Activated effector memory CD4-positive, alpha-beta T cell treated with Interleukin-2 at 50 U/mL for 16 hours (primary cell): ENCODE measurements at places on chromosomes 2 and 18.

DNA sequence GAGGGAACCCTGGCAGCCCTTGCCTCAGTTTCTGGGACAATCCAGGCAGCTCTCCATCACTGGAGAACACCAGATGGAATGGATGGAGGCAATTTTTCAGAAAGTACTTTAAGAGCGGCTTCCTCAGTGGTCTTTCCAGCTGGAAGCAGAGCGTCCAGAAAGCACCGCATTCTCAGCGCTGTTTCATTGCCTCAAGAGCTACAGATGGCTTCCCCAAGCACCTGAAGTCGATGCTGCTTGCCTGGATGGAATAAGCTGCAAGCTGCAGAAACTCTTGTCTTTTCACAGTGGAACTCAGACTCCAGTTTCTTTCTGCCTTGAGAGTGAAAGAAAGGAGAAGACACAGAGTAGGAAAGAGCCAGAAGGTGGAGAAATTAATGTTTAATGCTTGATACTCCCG lies 766.9 kb downstream of the TDRD15 start:
- no peak for DNase-seq

GRCh38 chr2:222448748-222449181 lies 24.4 kb downstream of the SGPP2 start:
- DNase-seq = no peak

GRCh38 chr2:157735532-157735931 lies 106.9 kb upstream of the ACVR1C start:
- no peak for DNase-seq

DNA sequence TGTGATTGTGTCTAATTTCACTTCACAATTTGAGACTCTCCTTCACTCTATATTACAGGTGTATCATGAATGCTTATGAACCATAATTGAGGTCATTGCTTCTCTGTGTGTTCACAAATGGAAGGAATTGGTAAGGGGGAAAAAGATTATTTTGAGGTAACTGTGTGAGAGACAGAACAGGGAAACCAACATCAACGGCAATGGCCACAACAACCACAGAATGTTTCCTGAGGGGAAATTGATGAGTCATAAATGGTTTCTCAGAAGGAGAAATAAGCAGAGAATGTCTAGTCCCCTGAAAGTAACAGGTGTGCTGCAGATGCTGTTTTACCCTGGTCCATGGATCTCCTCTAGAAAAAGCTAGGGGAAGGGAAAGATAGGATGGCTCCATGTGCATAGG lies 361.2 kb upstream of the GALNT5 start:
- no peak for DNase-seq

GRCh38 chr18:36593001-36593400 lies 235.8 kb downstream of the TPGS2 start:
- DNase-seq = no peak

GRCh38 chr18:32048507-32049091 lies 30.0 kb downstream of the RNF125 start:
- no peak for DNase-seq

DNA sequence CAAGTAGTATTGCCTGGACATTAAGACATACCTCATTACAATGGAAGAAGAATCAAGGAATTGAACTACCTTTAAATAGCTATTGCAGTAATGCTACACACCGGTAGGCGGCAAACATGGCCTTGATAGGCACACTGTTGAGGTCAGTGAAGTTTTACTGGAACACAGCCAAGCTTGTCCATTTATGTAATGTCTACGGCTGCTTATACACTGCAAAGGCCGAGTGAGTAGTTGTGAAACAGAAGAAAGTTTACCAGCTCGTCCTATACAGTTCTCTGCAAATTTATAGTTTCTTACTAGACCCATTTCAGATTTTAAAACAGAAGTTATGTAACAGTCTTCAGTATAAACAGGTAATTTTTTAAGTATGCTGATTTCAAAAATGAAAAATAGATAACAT lies 38.8 kb downstream of the PPP4R1 start:
- no peak for DNase-seq

DNA sequence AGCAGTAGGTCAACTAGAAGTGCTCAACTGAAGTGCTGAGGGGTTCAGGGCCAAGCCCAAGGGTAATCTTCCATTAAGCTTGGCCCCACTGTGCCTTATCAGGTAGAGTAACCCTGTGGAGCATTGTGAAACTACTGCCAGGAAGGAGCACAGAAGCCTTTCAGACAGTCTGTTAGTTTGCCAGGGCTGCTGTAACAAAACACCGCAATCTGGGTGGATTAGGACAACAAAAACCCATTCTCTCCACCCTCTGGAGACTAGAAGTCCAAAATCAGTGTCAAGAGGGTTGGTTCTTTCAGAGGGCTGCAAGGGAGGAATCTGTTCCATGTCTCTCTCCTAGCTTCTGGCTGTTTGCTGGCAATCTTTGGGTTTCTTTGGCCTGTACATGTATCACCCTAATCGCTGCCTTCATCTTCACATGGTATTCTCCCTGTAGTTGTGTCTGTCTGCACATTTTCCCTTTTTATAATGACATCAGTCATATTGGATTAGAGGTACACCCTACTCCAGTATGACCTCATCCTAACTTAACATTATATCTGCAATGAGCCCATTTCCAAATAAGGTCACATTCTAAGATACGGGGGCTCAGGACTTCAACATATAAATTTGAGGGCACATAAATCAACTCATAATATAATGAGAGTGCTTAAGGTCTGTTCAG lies 21.2 kb downstream of the VIT start:
- no peak for DNase-seq

- DNase-seq = no peak
These were observed 51.8 kb downstream of the WDR7 start for GRCh38 chr18:56702946-56703345.

DNA sequence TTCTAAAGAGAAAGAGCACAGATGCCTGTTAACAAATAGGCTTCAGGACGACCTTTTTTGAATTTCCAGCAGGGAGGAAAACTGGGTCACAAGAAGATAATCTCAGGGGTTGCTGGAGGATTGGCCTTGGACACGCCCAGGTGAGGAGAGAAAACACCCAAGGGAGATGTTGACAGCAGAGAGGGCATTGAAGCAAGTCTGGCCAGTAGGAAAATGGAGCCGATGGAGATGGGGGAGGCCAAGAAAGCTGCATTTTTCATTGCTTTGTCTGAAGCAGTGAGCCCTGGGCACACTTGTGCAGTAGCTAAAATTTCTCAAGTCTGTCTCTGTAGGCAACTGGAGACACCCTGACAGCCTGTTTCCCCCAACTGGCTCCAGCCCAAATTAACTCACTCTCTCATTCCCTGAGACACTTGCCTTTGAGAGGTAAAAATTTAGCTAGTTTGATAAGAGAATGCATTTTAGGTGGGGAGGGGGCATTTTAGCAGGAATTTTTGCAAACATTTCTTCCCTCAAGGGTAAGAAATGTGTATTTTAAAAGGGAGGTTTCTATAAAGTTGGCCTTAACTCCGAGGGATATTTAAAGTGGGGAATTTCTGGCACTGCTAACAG lies 165.5 kb downstream of the TGIF1 start:
- DNase-seq = no peak

GRCh38 chr18:68707646-68708045 lies 7.3 kb downstream of the TMX3 start:
- no peak for DNase-seq

- DNase-seq = no peak
These were observed 33.7 kb downstream of the BOK start for GRCh38 chr2:241592126-241592845.

DNA sequence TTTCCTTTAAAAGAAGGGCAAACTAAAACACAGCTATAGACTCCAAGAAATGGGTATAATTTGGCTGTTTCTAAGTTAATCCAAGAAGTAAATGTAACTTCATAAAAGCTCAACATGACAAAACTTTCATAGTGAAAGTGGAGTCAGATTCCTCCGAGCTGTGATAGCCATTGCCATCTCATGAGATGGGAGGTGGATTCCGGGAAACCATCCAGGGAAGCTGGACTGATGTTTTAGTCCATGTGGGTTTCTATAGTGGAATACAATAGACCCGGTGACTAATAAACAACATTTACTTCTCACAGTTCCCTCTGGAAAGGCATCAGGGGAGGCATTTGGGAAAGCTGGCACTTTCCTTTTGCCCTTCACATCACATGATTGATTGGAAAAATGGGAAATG lies 10.0 kb upstream of the LAPTM4A start:
- no peak for DNase-seq

GRCh38 chr18:37783771-37784170 lies 218.2 kb upstream of the CELF4 start:
- no peak for DNase-seq

DNA sequence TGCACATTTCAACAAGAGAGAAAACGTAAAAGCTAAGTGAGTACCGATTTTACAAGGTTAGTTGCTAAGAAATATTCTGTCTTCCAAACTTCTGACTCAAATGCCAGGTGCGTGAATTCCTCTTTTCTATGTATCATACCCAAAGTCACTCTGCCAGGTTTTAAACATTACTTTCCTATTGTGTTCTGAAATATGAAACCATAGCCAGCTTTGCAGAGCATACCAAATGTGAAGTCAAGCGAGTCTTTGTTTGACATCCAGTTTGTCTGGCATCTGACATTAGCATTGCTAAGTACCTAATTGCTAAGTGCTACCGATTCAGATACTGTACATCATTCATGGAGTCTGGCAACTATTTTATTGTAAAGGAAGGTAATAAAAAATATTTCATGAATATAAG lies 321.9 kb upstream of the GALNT5 start:
- no peak for DNase-seq

DNA sequence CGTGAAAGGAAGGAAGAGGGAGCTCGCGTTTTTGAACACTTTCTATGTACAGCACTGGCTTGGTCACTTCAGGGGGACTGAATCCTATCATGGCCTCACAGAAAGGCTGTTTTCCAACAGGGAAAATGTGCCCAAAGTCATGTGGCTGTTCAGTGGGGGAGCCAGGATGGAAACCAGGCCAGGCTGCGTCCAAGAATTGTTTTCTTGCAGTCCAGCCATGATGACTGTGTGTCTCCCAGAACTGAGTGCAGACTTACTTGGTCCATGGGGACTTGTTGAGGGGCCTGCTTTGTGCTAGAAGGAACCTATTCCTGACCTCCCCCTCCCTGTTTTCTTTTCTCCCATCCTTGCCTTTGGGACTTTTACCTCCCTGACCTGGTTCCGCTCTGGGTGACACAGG lies 46.9 kb downstream of the EMILIN2 start:
- no peak for DNase-seq

GRCh38 chr2:98501223-98501622 lies 56.6 kb downstream of the INPP4A start:
- no peak for DNase-seq

DNA sequence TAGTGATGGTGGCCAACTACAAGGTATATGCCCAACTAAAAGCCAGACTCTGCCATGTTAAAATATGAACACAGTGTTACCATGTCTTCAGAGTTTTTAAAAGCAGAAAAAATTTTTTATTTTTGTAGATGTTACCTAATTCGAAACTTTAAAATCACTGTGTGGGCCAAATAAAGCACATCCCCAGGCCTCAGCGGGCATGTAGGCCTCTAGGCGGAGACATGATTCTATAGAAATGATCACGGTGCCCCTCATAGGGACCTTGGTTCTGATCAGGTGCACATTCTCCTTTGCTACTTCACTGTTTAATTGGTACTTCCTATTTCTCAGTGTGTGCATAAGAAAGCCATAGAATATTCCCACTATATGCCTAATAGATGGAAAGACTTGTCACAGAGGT lies 349.2 kb downstream of the XIRP2 start:
- DNase-seq = no peak

DNA sequence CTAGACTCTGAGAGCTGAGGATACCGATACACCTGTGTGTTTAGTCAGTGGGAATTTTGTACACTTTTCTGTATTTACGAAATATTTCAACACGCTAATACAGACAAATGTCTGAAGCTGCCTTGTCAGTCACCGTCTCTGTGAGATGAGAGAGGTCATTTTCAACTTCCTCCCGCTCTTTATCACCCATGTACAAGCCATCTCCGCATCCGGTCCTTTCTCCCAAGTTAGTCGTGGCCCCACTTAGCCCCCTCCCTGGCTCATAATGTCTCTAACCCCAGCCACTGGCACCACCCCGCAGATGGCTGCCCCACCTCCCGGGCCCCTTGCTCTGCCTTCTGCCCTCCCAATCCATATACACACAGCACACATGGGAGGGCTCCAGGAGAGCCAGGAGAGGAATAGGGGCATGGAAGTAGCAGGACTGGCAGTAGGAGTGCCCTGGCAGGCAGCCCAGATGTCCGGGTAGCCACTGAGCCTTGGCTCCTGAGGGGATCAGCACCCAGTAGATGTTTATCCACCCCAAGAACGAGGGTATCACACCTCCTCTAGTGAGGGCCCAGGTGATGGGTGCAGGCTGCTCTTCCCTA lies 2.0 kb upstream of the RUFY4 start:
- no peak for DNase-seq

DNA sequence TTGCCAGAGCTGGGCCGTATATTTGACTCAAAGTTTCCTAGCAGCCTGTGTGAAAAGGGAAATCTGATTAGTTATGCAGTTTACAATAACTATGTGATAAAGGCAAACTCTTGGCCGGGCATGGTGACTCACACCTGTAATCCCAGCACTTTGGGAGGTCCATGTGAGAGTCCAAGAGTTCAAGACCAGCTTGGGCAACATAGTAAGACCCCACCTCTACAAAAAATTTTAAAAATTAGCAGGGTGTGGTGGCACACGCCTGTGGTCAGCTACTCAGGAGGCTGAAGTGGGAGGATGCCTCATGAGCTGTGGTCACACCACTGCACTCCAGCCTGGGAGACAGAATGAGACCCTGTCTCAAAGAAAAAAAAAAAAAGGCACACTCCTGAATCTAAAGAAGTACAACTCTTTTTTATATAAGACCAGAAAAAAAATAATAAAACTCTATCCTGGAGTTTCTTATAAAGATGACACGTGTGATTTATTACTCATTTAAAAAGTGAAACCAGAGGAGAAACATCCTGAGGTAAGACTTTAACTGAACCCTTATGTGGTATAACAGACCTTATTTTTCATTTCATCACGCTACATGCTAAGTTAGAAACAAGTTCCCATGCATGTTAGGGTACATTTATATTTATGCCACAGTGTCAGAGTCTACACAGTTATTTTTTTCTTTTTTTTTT lies 32.6 kb upstream of the KCMF1 start:
- no peak for DNase-seq

GRCh38 chr2:191048073-191048472 lies 34.1 kb upstream of the STAT1 start:
- DNase-seq = no peak

GRCh38 chr18:62545098-62545497 lies 22.3 kb downstream of the ZCCHC2 start:
- no peak for DNase-seq

GRCh38 chr2:53403792-53404413 lies 363.7 kb upstream of the CHAC2 start:
- DNase-seq = no peak

GRCh38 chr18:59902131-59902992 lies 2.6 kb downstream of the PMAIP1 start:
- DNase-seq = no peak

GRCh38 chr2:130829015-130829414 lies 7.7 kb upstream of the ARHGEF4 start:
- no peak for DNase-seq
